Adrenal gland (tissue), 19 donors: ENCODE measurements at places on chromosomes 2 and 18. TPM values are rescaled to one million over a fixed set of nuclear protein-coding genes. Genes with fewer than 3 reads are reported as not detected.

The CHCHD5 gene
- total RNA-seq: 23.7 TPM

The AFG3L2 gene
- total RNA-seq: 89.8 TPM

The ITGA4 gene
- 3.9 TPM for total RNA-seq

The ME2 gene
- total RNA-seq: 66.0 TPM

The TNP1 gene
- total RNA-seq: not detected

The FTCDNL1 gene
- 10.7 TPM for total RNA-seq

The EPAS1 gene
- total RNA-seq: 307 TPM

The SMYD5 gene
- total RNA-seq: 28.0 TPM

The GALR1 gene
- not detected for total RNA-seq

The GRP gene
- total RNA-seq: not detected

The C1QL2 gene
- total RNA-seq: not detected

The ZNF521 gene
- 270 TPM for total RNA-seq

The SNTG2 gene
- total RNA-seq: 1.3 TPM

The SCG2 gene
- 193 TPM for total RNA-seq

The CENPA gene
- total RNA-seq: 0.68 TPM

The SPIRE1 gene
- 39.4 TPM for total RNA-seq

The IMPACT gene
- total RNA-seq: 60.5 TPM

The ASB18 gene
- not detected for total RNA-seq

The ROCK1 gene
- 38.2 TPM for total RNA-seq

The PRR30 gene
- total RNA-seq: not detected

The TIGD1 gene
- total RNA-seq: 2.2 TPM

The GATA6 gene
- 141 TPM for total RNA-seq

The ABCG8 gene
- total RNA-seq: 0.30 TPM

The SKOR2 gene
- not detected for total RNA-seq

The KDSR gene
- 39.8 TPM for total RNA-seq

The C2orf66 gene
- total RNA-seq: not detected
